HFFc6 (cell line): ENCODE measurements at places on chromosomes 3 and 15. TPM values are rescaled to one million over a fixed set of nuclear protein-coding genes. Genes with fewer than 3 reads are reported as not detected.

FRMD4B gene
- total RNA-seq, result 0.07 to 0.16 TPM (median 0.13 TPM) in 3 replicates

ACAN gene
- 0.02 TPM in 1 of 3 replicates, not detected in the others for total RNA-seq

C3orf22 gene
- total RNA-seq, result not detected in 3 replicates

SMCO1 gene
- not detected in 3 replicates for total RNA-seq

IMP3 gene
- total RNA-seq, result 57.4 to 62.9 TPM (median 57.9 TPM) in 3 replicates
